ENCODE measurements at places on chromosomes 11 and 22.
A peak's percentile ranks its signal among the peaks of the same experiment; 100 is the strongest.

DNA sequence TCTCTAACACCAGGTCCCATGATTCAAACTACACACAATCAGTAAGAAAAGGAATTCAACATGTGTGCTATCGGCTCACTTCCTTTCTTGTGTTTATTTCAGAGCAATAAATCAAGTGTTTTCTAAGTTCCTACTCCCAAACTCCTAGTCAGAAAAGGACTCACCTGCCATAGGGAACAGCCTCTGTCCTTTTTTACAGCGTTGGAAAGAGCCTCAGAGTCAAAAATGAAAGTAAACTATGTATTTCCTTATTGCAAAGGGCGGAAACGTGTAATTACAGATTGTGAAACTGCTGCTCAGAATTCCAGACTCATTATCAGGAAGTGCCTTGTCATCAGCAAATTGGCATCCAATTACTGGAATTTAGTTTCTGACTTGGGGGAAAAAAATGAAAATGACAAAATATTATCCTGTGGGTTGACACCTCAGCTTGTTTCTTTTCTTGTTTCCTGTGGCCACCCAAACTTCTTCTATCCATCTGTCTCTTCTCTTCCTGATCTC is at the start of gene CASP4:
TSS of gene CASP4 (minus strand) at position 220 of the 501 bp plus-strand sequence. CDS start at position 171, 49 bp downstream.
- peak; percentile 80 for DNase-seq

- no peak for DNase-seq
Observed at GRCh38 chr22:20423008-20423905, 14.4 kb downstream of the SCARF2 start.

GRCh38 chr11:72639502-72640375 is 34.5 kb downstream of the PDE2A start:
- no peak for DNase-seq

DNA sequence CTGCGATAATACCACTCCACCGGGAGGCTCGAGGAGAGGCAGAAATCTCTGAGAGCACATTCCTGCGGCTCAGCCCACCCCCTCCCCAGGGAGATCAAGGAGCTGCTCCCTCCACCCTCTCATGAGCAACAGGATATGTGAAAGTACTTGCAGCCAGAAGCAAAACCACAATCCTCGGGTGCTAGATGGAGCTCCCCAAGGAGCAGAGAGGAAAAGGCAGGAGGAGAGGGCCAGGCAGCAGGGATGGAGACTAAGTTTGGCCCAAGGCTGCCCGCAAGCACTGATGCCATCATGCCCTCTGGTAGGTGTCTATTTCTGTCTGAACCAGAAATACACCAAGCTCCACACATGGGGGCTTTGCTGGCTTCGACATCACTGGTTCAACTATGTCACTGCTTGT is 22.3 kb downstream of the VPS37C start:
- peak; percentile 80 for DNase-seq

DNA sequence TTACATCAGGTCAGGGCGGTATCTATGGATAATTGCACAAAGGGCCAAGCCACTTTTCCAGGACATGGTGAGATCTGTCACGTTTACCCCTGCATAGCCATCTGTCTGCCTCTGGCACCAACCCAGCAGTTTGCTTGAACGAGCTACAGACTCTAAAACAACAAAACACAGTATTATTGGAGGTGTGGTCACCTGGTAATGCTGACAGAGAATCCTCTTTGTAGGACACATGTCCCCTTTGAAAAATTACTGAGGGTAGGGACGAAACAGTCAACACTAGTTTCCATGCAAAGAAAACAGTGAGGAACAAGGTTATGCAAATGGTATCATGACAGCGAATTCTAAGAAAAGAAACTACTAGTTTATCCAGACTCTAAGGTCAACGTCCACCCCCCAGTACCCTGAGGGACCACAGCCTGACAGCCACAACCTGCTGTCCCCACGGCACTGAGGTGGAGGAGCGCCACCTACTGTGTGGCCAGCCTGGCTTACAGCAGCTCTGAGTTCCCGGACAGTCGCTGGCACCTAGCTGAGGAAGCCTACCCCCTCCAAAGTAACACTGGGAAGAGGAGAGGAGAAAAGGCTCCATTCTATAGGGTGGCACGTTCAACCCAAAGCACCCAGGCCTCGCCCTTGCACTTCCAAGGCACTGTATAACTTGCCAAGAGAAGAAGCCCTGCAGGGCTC is 117.4 kb upstream of the BID start:
- no peak for DNase-seq

DNA sequence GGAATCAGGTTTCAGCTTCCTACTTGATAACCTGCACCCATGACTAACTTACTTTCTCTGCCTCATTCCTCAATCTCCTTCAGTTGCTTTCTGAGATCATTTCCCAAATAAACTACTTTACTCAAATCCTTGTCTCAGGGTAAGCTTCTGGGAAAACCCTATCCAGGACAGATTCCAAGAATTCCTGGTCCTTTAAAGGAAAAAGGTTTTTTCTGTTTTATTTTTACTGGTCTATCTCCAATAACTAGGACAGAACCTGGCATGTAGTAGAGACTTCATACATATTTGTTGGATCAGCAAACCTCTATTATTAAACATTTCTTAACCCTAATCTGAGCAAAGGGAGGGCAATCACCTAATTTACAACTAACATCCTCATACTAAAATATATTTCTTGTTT is 910.5 kb upstream of the CHORDC1 start:
- DNase-seq, result no peak

GRCh38 chr11:96523656-96524055 is 133.8 kb downstream of the JRKL start:
- no peak for DNase-seq

- no peak for DNase-seq
Observed at GRCh38 chr11:63855975-63856374, 17.1 kb downstream of the MARK2 start.

- peak; percentile 67 for DNase-seq
Observed at GRCh38 chr22:24521791-24522245, 26.7 kb downstream of the UPB1 start.

GRCh38 chr11:131370090-131370751 is at the start of gene NTM:
Gene NTM, plus strand, starts transcription at chr11:131370615.
- DNase-seq, result peak; percentile 0

DNA sequence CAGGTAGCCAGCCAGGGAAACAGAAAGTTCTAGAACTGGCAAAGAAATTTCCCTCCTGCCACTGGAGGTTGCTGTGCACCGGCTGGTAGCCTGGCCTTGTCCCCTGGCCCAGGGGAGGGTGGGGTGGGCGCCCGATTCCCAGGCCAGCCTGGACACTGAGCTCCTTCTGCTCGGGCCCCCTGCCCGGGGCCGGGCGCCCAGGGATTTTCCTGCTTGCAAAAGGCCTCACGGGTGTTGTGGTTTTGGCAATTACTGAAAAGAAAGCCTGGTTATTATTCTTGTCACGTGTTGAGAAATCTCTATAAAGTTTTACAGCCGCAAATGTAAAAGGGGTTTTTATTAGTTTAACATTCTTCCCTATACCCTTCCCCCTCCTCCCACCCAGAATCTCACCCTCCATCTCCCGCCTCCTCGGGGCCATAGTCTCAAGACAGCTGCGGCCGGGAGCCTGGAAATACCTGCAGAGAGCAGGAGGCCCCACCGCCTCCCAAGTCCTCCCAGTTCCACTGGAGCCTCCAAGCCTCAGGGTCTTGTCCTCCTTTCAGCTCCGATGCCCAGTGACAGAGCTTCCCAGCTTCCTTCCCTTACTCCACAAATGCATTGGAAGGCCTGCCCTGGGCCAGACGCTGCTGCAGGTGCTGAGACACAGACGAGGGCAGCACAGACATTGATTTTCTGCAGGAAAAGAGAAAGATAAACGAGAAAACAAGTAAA is 1515.6 kb downstream of the TBC1D22A start:
- no peak for DNase-seq

- DNase-seq, result no peak
Observed at GRCh38 chr11:18261721-18262120, 4.3 kb upstream of the SAA1 start.

- no peak for DNase-seq
Observed at GRCh38 chr11:85582111-85582510, 45.0 kb downstream of the DLG2 start.

DNA sequence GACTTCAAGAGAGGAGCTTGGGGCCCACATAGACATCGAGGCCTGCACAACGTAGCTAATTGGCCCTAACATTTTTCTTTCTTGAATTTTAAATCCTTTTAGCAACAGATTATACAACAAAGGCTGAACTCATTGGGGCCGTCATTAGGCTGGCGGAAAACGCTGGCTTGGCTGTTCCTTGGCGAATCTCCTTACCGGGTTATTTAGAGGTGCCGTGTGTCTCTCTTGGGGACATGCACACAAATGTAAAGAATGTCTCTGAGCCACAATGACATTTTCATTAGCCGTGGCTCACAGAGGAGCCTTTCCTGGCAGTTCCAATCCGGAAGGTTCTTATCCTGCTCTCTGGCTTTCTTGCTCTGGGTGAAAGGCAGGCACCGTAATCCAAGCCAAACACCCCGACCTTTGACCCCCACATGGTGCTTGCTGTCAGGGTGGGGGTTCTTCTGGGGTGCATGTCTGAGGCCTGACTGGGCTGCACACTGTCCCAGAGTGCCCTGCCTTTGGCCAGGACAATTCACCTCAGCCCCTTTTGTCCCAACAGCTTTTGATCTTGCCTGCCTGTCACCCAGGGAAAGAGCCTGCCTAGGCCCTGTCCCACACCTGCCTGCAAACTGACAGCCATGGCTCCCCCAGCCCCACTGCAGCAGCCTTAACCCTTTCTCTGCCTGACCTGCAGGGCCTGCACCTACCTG is 9.2 kb upstream of the FGF3 start:
- DNase-seq, result no peak

GRCh38 chr11:65278356-65278755 is 16.6 kb downstream of the POLA2 start:
- DNase-seq, result peak; percentile 23

DNA sequence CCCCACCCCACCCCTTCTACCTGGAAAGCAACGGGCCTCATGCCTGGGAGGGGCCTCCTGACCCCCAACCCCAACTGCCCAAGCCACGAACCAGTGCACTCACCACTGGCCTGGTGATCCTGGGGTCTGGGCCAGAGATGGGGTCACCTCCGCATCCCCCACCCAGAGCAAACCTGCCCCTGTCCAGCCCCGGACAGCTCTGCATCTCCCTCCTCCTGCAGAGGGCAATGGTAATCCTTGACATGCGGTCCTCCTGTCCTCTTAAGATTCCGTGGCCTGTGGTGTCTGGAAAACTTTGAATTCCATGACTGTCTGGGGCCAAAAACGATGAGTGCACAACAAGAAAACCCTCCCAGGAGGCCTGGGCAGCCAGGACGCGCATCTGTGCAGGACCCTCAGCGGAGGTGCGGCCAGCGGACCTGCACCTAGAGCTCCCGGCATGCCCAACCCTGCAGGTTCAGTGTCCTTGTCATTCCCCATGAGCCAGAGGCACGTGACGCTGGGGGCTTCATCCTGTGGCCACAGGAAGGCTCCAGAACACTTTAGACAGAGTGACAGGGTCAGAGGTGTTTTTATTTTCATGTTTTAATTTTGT is 16.1 kb upstream of the PPARA start:
- no peak for DNase-seq

DNA sequence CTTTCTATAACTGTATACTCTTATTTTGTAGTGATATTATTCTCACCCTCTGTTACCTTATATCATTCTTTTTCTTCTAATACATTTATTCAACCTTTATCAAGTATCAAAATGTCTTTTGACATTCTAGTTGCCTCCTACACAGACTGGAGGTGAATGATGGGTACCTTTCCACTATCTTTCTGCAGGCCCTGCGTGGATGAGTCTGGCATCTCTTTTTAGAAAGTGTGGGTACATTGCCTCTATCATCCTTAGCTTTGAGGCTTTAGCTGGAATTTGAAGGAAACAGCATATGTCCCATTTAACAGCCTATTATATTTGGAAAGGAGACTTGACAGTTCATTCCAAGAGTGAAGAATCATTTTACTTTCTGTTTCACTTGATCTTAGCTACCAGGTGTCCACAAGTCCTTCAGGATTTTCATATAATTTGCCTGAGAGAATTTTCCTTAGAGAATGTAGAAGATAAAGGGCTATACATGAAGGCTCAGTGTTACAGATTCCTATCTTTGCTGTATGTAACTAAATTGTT is 192.0 kb downstream of the CWF19L2 start:
- DNase-seq, result no peak

GRCh38 chr11:17814546-17814945 is 80.0 kb downstream of the KCNC1 start:
- DNase-seq, result no peak

- DNase-seq, result no peak
Observed at GRCh38 chr11:342328-342727, 21.7 kb upstream of the IFITM3 start.

DNA sequence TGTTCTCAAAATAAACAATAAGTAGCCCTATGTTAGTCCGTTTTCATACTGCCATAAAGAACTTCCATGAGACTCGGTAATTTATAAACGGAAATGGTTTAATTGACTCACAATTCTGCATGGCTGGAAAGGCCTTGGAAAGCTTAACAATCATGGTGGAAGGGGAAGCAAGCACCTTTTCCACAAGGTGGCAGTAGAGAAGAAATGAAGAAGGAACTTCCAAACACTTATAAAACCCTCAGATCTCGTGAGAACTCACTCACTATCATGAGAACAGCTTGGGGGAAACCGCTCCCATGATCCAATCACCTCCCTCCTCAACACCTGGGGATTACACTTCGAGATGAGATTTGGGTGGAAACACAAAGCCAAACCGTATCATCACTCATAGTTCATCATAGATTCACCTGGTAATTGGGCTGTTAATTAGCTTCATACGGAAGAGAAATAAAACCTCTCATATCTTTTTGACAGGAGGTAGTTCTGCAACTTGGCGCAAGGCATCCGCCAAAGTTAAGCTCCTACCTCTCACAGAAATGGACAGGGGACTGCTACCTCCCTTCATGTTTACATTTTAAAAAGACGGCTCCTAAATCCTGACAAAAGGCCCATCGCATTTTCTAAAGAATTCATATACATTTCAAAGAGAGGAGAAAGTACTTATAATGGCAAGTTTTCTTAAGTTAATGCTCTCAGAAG is 49.0 kb downstream of the MUC15 start:
- peak; percentile 61 for DNase-seq

DNA sequence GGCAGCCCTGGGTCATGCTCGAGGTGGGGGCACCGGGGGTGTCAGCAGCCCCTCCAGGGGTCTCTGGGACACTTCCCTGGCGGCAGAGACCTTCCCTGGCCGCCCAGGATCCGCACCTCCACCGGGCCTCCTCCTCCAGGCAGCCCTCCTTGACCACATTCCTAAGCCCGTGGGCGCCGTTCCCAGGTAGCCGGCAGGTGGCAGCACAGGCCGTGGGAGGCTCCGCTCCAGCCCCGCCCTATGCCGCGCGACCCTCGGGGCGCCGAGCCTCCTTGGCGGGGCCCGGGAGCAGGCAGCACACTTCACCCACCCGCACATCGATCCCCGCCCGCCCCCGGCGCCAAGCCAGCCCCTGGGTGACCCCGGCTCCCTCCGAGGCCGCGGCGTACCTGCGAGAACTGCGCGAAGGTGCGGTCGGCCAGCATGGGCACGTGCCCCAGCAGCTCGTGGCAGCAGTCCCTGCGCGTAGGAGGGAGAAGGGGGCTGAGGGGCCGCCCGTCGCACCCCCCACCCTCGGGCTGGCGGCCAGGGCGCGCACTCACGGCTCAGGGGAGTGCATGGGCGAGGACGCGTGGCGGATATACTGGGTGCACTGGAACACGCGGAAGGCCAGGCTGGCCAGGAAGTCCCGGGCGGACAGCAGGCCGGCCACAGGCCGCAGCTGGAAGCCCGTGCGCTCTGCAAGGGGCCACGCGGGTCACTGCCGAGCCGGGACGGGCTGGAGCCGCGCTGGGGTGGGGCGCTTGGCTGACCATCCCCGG is 5.3 kb upstream of the INS start:
- no peak for DNase-seq

GRCh38 chr11:86124251-86125233 is 55.7 kb upstream of the PICALM start:
- no peak for DNase-seq

All from amniotic epithelial cell (primary cell).